GM06990 (cell line): ENCODE measurements at places on chromosomes 11 and 22.

GRCh38 chr22:37416827-37417226, 10.5 kb downstream of the ELFN2 start:
- DNase-seq = no peak

DNA sequence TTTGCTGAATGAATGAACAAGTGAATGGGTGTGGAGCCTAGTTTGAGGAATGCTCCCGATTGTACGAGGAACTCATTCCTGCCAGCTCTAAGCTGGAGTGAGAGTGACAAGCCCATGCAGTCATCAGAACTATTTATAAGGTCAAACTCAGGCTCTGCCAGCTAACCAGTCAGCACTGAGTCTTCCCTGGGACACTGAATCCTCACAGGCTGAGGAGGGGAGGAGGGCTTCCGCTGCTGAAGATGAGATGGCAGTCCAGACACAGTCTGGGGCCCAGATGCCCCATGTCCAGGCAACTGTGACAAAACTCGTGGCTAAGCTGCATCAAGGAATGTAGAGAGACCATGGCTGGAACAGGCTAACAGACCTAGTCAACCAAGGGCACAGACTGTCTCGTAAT, 4.0 kb downstream of the LRP4 start:
- DNase-seq = no peak

- no peak for DNase-seq
Measured at GRCh38 chr22:37716708-37717107, 19.9 kb downstream of the TRIOBP start.

DNA sequence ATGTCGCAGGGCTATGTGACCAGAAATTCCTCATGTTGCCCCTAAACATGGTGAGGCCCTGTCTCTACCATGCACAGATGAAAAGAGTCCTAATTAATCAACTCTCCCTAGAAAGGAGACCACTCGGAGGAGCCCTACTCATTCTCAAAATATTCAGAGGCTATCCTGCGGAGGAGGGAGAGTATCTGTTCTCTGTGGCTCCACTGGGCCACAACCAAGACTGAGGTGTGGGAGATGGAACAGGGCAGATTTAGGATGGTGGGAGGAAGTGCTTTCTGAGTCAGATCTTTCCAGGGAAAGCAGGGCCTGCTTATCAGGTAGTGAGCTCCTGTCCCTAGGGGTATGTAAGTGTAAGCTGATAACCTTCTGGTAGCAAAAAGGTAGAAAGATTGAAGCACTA, 37.0 kb upstream of the PRDM11 start:
- no peak for DNase-seq

DNA sequence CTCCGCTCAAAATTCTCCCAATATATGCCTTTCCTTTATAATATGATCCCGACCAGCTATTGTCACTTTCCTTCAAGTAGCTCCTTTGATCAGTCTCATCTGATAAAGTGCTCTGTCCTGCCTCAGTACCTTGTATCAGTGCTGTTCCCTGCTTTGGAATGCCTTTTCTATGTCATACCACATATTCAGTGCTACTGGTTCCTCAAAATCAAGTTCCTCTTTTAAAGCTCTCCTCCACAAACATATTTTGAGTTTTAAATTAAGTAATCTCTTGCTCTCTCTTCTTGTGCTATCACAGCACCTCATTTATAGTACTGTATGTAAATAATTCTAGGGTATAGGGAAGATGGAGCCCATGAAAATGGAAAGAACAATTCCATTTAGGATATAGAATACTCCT, 137.1 kb upstream of the CTSC start:
- no peak for DNase-seq

DNA sequence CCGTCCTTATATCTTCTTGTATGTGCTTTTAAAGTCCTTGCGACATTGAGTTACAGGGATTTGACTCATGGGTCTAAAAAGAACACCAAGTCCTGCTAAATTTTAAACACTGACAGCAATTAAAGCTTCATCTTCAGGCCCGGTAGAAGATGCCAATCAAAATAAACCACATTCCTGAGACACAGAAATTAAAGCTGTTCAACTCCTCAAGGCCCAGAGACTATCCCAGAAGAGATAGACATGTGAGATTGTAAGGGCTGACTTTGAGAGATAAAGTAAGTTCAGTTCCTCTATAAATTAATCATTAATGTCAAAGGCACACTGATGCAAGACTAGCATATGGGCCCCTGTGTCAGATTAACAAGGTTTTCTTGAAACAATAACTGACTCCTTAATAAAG, 49.8 kb downstream of the OSBPL5 start:
- no peak for DNase-seq

GRCh38 chr22:45887202-45888131, 89.5 kb downstream of the WNT7B start:
- DNase-seq = no peak

DNA sequence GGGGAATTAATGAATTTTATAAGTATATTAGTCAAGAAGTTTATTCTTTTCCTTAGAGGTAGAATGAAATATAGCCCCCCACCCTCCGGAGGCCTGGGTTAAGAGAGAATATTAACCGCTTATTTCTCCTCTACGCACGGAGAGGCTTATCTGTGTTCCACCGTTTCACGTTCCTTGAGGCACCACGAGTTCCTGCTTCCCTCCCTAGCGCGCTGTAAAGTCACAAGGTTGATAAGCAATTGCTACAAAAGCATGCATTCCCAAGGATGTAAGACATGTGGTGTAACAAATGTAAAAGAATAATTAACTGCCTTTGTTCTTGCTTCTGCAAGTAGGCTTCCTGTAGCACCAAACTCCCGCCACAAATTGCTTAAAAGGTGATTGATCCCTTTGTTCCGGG, 1.5 kb upstream of the ANKRD42 start:
- DNase-seq = no peak

GRCh38 chr11:45673441-45673840, 8.0 kb upstream of the CHST1 start:
- no peak for DNase-seq

GRCh38 chr11:3984896-3985295, 109.7 kb upstream of the RRM1 start:
- no peak for DNase-seq

GRCh38 chr22:42437488-42438292, 5.5 kb upstream of the NFAM1 start:
- DNase-seq = peak; percentile 87

- no peak for DNase-seq
Measured at GRCh38 chr11:71563406-71563805, 2.0 kb upstream of the KRTAP5-10 start.

DNA sequence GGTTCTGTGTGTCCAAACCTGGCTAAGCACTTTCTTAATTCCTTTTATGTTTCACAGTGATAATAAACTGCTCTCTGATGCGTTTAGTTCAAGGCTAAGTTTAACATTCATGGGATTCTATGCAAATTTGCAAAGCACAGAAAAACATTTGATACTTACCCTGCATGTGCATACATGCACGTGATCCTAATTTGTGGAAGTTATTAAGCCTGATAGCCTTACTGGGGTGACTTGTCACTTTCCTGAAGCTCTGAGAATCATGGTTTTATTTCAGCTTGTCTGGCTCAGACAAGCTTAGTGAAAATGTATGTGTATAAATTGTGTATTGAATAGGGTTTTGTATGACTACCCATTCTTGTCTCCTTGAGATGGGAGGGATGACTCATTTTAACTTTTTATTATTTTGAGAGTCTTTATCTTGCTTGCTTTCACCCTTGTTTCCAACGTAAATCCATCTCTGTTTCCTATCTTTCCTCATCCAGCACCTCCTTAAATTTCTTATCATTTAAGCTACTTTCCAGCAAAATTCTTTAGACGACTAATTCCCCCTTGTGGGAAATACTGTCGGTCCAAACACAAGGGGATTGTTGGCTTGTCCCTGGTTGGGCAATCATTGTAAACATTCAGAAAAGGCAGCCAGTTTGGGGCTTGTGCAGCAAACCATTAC, 167.1 kb downstream of the C11orf91 start:
- DNase-seq = no peak

GRCh38 chr11:131041331-131042040, 125.2 kb upstream of the SNX19 start:
- no peak for DNase-seq

DNA sequence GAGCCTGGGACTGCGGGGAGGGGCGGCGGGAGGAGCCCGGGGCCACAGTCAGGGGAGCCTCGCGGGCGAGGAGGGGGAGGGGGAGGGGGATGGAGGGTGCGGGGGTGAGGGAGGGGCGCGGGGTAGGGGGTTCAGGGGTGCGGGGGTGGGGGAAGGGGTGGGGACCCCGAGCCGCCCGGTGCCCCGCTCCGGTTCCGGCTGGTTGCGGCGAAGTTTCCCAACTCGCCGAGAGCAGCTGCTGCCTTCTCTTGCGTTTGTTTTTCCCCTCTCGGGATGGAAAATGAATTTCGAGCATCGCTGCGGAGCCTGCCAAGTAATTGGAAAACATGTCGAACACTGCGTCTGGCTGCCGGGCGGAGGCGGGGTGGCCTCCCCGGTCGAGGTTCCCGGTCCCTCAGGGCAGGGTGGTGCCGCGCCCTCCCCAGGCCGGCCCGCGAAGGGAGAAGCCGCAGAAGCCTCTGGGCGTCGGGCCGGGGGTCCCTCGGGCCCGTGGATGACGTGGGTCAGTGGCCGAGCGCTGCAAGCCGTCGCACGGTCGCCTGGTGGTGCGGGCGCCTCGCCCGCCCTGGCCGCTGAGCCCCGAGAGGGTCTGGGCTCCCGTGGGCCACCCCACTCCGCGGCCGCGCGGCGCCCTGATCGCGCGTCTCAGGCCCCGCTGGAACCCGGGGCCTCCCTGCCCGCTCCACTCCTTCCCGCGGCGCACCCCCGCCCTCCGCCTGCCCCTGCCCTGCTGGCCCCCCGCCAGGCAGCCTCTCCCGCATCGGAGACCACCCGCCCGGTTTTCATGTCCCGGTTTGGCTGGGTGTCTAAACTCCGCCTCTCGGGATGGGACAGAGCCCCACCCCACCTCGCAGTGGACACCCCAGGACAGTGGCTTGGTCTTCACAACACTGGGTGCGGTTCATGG, 12.1 kb downstream of the SPATA19 start:
- DNase-seq = no peak

DNA sequence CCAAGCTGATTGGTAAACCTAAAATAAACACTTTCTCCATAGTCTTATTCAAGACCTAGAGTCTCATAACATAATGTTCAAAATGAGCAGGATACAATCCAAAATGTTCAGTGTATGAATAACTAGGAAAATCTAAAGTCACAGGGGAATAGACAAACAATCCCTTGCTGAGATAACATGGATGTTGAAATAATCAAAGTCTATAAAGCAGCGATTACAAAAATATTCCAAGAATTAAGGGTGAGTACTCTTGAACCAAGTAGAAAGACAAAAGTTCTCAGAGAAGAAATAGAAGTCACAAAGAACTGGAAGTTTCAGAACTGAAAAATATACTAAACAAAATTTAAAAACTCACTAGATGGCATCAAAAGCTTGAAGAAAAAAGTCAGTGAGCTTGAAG, 561.0 kb downstream of the INSC start:
- no peak for DNase-seq

- DNase-seq = no peak
Measured at GRCh38 chr11:8080069-8080670, 841 bp upstream of the TUB start.

- DNase-seq = peak; percentile 52
Measured at GRCh38 chr22:23856721-23857605, 712 bp upstream of the SLC2A11 start.

DNA sequence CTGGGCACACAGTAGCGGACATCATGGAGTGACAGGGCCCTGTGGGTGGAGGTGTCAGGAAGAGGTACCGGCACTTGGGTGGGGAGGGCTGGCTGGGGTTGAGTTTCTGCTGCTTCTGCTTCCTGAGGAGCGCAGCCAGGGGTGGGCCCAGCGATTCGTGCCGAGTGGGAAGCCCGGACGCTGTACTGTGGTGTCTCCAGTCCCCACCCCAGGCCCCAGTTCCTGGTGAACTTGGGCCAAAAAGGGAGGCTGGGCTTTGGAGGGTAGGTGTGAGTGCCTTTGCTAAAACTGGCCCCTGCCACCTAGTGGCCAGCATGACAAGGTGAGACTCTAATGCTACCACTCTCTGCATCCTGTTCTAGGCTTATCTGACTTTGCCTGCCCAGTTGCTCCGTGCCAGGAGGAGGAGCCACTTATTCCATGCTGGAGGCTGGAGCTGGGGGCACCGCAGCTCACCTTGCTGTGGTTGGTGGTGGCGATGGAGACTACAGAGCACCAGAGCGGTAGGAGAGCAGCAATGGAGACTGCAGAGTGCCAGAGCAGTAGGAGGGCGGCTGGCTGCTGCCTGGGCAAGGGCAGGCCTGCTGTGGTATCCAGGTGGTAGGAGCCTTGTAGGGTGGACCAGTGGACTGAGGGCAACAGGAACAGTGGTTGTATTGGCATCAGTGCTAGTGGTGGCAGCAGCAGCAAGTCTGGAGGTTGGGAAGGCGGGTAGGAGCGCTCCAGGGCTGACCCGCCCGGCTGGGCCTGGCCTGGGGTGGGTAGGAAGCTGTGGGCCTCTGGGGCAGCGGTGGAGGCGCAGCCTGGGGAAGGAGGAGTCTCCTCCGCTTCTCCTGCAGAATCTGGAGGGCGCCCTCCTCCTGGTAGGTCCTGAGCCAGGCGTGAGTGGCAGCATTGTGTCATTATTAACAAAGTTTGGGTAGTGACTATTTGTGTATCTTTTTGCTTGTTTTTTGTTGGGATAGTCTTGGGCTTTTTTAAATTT, 2.2 kb upstream of the RFPL2 start:
- DNase-seq = no peak

GRCh38 chr22:36787204-36787988, 11.5 kb upstream of the IFT27 start:
- no peak for DNase-seq

GRCh38 chr11:12827929-12828812, 153.9 kb downstream of the TEAD1 start:
- no peak for DNase-seq

- DNase-seq = no peak
Measured at GRCh38 chr11:93468290-93468689, 74.9 kb downstream of the SMCO4 start.

GRCh38 chr22:20810645-20811044, 36.7 kb downstream of the SERPIND1 start:
- no peak for DNase-seq

GRCh38 chr11:14894657-14895598, 2.9 kb upstream of the CYP2R1 start:
- DNase-seq = peak; percentile 9

DNA sequence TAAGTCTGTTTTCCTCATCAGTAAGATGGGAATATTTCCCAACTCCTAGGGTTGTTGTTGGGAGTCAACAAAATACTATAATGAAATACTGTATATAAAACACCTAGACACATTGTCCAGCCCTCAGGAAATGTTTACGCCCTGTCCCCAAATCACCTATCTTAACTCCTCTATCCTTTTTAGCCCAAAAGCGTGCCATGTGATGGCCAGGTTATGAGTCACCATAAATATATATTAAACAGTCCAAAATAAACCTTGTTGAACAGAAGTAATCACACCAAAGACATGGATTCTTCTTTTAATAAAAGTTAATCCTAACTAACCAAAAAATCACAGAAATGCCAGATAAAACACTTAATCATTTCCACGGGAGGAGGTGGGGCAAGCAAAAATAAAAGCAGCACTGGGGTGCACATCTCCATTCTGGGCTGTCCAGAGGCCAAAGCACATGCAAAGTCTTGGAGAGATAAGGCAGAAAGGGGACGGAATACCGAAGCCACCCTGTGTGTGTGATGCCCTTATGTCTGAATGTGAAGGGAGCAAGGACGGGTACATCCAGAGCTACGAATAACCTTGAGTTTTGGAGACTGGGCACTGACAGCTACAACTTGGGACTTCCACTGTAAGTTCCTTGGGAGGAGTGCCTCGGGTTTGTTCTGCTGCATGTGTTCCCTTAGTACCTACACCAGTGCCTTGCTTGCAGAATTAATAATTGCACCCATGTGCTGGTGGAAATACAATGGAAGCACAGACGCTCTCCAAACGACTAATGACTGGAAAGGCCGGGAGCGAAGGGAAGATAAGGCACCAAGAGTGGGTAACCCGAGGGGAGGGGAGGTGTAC, 1.1 kb downstream of the OSBP start:
- no peak for DNase-seq
